ENCODE measurements at places on chromosomes 13 and 19.

- no peak for DNase-seq
Measured at GRCh38 chr13:25213715-25214114, 41.6 kb upstream of the AMER2 start.

GRCh38 chr13:21018220-21018619, 43.2 kb downstream of the LATS2 start:
- no peak for DNase-seq

DNA sequence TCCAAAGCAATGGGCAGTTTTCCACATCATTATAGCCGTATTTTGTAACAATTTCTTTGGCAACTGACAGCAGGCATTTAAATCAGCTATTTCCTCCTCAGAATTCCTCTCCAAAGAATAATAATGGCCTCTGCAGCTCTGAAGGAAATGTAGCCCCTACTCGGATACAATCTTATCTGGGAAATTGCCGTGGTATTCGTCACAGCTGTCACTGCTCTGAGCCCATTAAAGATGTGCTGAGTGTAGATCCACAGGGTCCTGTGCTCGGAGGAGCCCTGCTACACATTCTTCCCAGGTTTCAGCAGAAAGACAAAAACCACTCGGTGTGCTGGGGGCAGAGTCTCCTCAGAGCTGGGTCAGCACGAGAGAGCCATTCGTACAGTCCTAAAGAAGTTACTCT, 33.1 kb downstream of the MZT1 start:
- DNase-seq = no peak

GRCh38 chr13:73754727-73755292, 379.4 kb downstream of the KLF12 start:
- peak; percentile 71 for DNase-seq

DNA sequence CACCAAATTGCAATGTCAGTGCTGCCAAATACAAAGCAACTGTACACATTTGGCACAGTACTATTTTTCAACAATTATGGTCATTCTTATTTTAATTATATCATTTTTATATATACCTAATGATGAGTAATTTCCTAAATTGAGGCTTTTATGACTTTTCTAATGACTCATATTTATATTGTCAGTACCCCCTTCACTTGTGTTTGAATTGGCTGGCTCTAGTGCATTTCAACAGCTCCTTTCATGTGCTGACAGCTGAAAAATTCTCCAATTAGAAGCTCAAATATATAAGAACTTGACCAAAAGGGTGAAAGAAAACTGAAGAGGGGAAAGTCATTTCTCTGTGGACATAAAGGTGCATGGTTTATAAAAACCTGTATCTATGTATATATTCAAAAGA, 263.3 kb downstream of the SLITRK1 start:
- peak; percentile 68 for DNase-seq

- peak; percentile 80 for DNase-seq
Measured at GRCh38 chr13:37495046-37495445, 103.5 kb downstream of the POSTN start.

DNA sequence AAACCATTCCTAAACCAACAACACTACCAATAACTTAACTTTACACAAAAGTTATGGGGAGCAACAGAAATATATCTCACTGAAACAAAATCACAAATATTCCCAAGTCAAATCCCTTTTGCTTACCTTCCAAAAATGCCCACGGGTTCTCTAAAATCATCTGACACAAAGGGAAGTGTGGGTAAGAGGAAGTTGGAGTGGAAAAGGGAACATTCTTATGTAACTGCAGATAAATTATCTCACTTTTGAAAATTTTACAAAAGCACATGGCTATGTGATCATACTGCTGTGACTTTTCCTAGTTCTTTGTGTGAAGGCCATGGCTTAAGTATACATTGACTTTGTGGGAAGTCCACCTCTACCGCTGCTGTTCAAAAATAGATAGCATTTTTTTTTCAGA, 350.5 kb downstream of the GPC6 start:
- DNase-seq = no peak

DNA sequence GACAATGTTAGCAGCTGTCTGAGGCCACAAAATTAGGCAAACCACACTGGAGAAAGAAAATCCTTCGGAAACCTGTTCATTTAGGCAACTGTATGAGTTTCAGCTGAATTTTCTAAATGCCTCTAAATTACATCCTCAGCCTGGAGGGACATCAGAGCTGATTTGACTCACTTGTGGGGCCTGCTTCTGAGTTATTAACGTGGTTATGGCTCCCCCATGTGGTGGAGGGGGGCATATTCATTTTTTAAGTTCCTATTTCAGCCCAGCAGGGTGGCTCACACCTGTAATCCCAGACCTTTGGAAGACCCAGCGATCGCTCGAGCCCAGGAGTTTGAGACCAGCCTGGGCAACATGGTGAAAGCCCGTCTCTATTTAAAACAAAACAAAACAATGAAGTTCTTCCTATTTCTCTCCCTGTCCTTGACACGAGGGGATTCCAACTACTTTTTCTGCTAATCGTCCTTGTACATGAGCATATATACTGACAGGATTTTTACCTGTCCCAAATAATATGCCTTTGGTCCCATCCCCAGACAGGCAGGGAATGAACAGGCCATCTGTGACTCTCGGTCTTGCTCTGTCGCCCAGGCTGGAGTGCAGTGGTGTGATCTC, 31.5 kb upstream of the HIF3A start:
- DNase-seq = peak; percentile 73

- DNase-seq = no peak
Measured at GRCh38 chr19:3477951-3478350, 2.4 kb downstream of the SMIM24 start.

DNA sequence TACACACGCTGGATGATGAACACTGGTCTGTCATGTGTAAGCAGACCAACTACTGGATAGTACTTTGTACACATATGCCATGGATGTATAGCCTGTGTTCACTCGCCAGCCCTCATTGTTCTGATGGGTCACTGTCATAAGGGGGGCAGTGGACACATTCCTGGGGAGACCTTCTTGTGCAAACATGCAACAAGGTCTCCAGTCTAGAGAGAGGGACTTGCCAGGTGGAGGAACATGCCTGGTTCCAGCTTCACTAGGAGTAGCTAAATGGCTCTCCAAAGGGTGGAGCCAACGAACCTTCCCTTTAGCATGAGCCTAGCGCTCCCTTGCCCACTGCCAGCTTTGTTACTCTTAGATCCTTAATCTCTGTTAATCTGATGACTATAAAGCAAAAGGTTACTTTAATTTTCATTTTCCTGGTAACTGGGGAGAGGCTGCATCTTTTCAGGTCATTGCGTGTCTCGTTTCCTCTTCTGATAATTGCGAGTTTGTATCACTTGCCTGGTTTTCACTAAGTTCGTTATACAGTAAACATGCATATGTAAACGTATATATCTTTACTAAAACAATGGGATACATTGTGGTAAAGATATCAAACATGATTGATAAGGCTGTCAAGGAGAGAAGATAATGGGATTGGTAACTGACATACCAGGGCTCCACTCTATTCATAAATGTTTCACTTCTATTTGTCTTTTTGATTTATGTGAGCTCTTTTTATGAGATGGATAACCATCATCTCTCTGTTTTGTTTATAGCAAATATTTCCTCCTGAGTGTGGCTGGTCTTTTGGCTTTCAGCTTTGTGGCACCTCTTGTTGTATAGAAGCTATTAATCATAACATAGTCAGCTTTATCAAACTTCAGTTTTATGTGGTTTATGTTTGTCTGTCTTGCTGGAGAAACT, 235.2 kb upstream of the SGCG start:
- peak; percentile 7 for DNase-seq

DNA sequence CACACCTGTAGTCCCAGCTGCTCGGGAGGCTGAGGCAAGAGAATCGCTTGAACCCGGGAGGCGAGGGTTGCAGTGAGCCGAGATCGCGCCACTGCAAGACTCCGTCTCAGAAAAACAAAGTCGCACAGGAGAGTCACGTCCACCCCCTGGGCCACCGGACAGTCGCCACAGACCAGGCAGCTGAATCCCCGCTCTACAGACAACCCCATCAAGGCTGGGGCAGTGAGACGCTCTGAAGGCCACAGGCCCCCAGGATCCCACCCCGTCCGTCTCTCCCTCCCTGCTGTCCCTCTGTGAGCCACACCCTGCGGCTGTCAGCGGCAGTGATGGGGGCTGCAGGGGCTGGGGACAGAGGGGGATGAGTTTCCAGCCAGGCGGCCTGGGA, 15.5 kb upstream of the PTBP1 start:
- no peak for DNase-seq

GRCh38 chr13:82439159-82439904, 1442.9 kb downstream of the SLITRK1 start:
- no peak for DNase-seq

Measured in COR-L47 (cell line).